ENCODE measurements at places on chromosomes 6 and 20.

DNA sequence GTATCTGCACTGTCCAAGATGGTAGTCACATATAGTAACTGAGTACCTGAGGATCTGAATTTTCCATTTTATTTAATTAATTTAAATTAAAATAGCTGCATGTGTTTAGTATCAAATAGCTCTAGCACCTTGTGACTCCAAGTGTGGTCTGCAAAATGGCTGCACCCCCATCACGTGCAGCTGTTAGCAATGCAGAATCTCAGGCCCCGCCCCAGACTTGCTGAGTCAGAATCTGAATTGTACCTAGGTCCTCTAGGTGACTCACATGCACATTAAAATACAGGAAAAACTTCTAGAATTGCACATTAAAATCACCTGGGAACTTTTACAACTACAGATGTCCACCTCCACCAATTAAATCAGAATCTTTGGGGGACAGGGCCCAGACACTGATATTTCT is 19.2 kb upstream of the FAM83C start:
- peak; percentile 76 for DNase-seq

GRCh38 chr20:44053046-44053445 is 133.9 kb downstream of the JPH2 start:
- DNase-seq = no peak

GRCh38 chr6:122790423-122791309 is 1.6 kb downstream of the SMPDL3A start:
- no peak for DNase-seq

DNA sequence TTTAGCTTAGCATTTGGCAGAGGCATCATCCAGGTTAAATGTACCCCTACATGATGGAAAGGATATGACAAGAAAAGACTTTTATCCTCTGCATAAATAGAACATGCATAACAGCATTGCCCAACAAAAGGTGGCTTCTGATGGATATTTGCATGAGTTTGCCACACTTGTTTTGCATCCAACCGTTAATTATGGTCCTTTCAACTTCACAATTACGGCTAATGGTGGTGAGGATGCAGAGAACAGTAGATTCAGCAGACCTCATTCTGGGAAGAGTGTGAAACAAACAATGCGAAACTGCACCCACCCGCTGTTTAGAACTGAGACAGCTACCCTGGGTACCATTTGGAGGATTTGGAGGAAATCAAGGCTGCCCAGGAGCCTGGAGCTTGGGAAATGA is 690.9 kb upstream of the CHD6 start:
- no peak for DNase-seq

DNA sequence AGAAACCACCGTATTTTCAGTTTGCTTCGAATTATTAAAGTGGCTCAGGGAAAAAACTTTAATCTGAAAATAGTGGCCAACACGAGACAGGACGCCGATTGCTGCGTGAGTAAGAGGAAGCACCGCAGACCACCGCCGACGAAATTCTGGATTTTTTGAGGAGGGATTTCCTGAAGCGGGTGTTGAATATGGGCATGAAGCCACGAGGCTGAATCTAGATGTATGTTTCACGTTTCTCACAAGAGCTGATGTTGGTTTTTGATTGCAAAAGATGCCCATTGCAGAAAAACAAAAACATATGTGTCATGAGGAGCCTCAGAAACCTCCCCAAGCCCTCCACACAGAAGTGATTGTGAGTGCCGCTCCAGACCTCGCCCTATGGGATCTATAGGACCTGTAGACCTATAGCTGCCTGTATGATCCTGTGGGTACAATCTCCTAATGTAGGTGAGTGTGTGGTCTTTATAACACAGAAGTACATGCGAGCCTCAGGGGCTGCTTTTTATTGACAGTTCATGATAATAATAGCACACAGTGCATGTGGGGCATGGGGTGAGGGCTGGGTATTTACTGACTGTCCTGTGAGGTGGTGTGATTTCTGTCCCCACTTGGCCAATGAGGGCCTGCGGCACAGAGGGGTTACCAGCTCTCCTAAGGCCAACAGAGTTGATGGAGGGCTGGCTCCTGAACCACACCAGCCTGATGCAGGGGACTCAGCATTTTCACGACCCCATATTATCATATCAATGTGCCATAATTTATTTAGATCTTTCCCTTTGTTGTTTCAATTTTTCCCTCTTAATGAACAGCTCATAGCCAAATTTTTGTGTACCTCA is 243.9 kb downstream of the DLL1 start:
- no peak for DNase-seq

DNA sequence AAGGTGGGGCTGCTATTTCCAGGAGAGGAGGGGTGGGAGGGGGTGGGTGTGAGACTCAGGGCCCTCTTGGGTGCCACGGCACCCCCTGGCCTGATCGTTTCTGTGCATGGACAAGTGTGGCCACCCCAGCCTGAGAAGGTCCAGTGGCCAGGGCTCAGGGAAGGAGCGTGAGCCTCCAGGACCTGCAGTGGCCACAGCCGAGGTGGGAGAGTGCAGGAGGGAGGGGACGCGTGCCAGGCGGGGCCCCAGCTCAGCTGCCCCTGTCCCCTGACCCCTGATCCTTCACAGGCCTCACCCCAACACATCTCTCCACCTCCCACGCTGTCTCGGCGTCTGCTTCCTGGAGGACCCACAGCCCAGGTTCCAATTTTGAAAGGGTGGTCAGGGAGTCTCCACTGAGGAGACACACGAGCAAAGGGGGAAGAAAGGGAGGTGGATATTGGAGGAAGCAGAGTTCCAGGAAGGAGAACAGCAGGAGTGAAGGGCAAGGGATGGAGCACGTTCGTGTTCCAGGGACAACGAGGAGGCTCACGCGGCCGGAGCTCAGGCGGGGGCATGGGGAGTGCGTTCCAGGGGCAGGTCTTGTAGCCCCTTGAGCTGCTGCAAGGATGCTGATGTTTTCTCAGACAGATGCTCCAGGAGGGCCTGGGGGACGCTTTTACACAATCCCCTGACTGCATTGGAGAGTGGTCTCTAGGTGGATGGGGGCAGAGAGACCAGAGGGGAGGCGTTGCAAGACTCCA is 4.2 kb upstream of the HRH3 start:
- DNase-seq = no peak

DNA sequence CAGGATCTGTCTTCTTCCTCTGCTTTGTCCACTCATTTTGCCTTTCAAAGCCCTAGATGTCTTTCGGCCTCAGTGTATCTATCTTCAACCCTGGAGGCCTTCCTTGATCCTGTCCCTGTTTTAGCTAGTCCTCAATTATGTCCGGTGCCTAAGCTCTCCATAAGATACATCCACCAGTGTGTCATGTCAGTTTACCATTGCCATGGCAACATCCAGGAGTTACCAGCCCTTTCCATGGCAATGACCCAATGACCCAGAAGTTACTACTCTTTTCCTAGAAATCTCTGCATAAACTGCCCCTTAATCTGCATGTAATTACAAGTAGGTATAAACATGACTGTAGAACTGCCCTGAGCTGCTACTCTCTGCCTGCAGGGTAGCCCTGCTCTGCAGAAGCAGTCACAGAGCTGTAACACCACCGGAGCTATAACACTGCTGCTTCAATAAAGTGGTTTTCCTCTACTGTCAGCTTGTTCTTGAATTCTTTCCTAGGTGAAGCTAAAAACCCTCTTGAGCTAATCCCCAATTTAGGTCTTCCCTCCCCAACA is 712.1 kb upstream of the AGPAT4 start:
- DNase-seq = no peak

DNA sequence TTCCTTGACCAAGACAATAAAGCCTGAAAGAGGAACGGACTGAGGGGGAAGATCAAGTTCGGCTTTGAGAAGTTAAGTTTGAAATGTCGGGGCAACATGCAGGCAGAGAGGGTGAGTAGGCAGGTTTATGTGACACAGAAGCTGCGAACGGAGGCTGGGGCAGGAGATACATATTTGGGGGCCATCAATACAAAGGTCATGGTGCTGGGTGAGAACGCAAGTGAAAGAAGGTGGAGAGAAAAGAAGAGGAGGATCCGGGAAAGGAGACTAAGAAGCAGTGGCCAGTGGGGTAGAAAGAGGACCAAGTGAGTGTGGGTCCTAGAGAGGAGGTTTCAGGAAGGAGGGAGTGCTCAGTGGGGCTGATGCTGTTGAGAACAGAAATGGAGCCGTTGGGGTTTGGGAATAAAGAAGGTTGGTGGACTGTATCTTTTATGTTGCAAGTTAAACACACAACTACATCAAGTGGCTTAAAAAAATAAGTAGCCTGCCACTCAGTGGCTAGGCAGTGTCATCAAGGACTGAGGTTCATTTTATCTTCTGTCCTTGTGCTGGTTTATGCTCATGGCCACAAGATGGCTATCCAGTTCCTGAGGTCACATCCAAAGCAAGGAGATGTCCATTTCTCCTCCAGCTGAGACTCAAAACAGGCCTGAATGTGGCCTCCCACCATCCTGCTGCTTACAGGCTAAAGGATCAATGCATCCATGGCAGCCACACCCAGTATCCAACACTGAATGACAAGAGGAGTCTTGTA is 1.7 kb upstream of the BLCAP start:
- no peak for DNase-seq

DNA sequence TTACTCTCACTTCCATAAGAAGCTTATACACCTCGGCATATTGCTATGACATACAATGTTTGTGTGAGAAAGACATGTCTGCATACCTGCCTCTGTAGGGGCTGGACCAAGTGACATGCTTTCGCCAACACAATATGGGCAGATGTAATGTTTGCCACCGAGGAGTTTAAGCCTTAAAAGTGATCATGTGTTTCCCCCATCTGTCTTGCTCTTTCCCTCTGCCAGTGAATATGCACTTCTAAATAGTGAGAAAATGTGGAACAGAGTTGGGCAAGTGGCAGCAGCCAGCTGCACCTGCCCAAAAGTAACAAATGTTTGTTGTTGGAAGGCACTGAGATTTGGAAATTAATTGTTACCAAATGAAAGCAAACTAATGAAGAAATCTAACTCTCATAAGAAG is 274.8 kb upstream of the BTBD3 start:
- DNase-seq = no peak

DNA sequence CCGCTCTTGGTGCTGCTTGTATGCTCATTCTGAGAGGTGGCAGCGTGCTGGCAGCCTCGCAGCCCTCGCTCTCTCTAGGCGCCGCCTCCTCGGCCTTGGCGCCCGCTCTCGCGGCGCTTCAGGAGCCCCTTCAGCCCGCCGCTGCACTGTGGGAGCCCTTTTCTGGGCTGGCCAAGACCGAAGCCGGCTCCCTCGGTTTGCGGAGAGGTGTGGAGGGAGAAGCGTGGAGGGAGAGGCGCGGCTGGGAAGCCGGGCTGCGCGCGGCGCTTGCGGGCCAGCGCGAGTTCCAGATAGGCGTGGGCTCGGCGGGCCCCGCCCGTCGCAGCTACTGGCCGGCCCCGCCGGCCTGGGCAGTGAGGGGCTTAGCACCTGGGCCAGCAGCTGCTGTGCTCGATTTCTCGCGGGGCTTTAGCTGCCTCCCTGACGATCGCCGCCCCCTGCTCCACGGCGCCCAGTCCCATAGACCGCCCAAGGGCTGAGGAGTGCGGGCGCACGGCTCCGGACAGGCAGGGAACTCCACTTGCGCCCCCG is 19.5 kb upstream of the FAM8A1 start:
- DNase-seq = peak; percentile 33

DNA sequence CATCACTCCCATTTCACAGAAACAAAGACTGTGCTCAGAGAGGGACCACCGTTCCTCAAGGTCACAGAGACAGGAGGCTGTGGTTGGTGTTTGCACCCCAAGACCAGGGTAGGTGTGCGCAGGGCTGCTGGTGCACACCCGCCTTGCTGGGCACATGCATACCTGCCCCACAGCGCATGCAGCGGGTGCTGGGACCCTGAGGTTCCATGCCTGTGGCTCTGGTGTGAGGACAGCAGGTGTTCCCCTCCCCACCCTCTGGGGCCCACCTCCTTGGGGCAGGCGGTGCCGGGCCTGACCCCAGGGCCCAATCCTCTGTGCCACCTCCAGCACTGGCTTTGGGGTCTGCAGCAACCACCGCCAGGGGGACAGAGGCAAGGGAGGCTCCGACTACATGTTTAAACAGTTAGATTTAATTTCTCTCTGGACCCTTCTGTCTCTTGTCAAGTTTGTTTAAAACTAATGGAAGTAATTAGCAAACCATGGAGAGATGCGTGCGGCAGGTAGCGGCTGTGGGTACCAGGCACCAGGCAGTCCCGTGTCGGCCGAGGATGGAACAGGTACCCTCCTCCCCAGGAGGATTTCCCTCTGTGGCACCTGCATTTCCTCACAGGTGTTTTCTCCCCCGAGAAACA is 327.8 kb downstream of the TAF4 start:
- no peak for DNase-seq

GRCh38 chr6:79079561-79080041 is 1.5 kb upstream of the PHIP start:
- no peak for DNase-seq

GRCh38 chr20:53755733-53756531 is 162.3 kb upstream of the ZNF217 start:
- DNase-seq = no peak

DNA sequence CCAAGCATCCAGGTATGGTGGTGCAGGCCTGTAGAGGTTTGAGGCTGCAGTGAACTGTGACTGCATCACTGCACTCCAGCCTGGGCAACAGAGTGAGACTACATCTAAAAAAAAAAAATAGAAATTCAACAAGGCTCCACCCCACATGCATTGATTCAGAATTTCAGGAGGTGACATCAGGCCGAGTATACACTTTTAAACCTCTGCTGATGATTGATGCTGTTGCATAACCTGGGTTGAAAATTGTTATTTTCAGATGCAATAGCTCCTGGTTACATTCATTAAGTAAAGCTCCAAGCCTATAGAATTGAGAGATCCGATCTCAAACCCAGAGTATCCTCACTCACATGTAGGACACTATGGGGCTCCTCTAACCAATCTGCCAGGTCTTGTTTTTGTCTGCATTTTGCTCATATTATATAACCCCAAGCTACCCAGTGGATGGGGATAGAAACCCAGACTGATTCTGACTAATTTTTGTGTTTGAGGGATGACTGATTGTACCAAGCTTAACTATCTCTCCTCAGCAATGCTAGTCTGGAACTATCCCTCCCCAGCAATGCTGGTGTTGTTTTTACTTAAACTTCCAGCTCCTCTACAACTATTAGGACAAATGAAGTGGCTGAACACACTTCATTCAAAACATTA is 123.5 kb upstream of the PREP start:
- DNase-seq = no peak

DNA sequence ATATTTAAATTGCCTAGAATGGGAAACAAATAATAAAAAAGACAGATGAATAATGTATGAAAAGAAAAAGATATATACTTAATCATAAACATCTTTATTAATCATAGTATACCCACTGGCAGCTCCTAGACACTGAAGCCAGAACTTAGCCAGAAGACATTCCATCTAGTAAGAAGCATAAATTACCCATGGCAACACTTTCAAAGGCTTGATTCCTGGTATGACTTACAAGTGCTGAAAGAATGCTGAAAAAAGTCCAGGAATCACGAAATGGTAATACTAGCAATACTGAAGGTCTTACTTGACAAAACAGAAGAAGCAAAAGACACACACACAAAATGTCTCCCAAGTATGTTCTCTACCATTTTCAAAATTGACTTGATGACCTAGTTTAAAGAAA is 38.0 kb downstream of the RWDD2A start:
- no peak for DNase-seq

- no peak for DNase-seq
Measured at GRCh38 chr6:37149745-37150144, 20.2 kb upstream of the PIM1 start.

- no peak for DNase-seq
Measured at GRCh38 chr6:137951064-137951597, 84.1 kb downstream of the TNFAIP3 start.

GRCh38 chr6:25462235-25462897 is 183.2 kb downstream of the CARMIL1 start:
- no peak for DNase-seq

Data from LoVo (cell line).